Activated CD4-positive, alpha-beta memory T cell treated with anti-CD3 and anti-CD28 coated beads, Interleukin-2, amount 10 ng/mL, durations not matched to agents 7 days and 5 days (primary cell): ENCODE measurements at places on chromosomes 1 and 21.

DNA sequence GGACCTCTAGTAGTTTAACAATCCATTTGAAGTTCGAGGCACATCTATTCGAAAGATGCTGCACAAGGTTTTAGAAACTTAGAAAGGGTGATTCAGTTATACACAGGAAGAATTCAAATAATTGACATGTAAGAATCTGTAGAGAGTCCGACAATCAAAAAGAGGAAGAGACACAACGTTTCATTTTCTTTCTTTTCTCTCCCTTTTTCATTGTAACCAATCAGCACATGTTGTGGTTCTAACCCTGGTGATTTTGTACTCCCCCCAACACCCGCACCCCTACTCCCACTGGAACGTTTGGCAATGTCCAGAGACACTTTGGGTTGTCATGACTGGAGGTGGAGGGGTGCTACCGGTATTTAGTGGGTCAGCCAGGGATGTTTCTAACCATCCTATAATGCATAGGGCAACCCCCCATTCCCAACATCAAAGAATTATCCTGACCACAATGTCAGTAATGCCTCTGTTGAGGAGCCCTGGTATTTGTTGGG, 4.9 kb downstream of the TGFB2 start:
- DNase-seq: no peak

DNA sequence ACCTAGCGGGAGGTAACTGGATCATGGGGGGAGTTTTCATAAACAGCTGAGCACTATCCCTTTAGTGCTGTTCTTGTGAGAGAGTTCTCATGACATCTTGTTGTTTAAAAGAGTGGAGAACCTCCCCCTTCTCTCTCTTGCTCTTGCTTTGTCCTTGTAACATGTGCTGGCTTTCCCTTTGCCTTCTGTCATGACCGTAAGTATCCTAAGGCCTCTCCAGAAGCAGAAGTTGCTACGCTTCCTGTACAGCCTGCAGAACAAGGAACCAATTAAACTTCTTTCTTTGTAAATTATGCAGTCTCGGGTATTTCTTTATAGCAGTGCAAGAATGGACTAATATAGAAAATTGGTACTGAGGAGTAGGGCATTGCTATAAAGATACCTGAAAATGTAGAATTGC, 515.6 kb downstream of the NEGR1 start:
- no peak for DNase-seq

DNA sequence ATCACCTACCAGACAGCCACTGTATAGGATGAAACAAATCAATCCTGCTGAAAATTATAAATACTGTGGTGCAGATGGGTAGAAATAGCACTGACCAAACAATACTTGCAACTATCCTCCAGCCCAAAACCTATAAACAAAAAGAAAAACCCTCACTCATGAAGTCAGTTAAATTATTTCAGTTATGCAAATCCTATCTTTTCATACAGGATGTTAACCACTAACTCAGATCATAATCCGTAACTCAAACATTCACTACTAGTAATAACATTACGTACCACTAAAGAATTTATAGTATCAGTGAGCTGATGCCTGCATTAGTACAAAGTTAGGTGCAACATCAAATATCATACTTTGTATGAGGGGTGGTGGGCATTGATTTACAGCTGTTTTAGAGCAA, 2.6 kb downstream of the NDC1 start:
- DNase-seq: no peak

- DNase-seq: no peak
Observed at GRCh38 chr1:80056179-80056578, 1049.6 kb upstream of the ADGRL4 start.

- no peak for DNase-seq
Observed at GRCh38 chr1:241918879-241919278, 38.7 kb upstream of the BECN2 start.

GRCh38 chr1:47424336-47424982, 8.4 kb downstream of the FOXE3 start:
- no peak for DNase-seq

DNA sequence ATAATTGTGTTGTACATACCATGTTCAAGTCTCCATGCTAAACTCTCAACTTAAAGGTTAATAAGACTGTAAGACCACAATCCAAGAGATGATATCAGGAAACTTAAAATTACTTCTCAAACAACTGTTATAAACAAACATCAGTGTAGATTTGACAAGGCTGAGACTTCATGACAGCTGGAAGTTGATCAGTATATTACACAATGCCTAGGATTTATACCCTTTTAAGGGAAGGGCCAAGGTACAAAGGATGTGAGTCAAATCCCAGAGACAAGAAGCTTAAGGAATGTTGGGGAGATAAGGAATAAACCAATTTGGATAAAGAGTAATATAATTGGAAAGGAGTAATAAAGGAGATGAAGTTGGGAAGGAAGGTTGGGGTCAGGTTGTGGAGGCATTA, 98.8 kb downstream of the LBR start:
- DNase-seq: no peak

DNA sequence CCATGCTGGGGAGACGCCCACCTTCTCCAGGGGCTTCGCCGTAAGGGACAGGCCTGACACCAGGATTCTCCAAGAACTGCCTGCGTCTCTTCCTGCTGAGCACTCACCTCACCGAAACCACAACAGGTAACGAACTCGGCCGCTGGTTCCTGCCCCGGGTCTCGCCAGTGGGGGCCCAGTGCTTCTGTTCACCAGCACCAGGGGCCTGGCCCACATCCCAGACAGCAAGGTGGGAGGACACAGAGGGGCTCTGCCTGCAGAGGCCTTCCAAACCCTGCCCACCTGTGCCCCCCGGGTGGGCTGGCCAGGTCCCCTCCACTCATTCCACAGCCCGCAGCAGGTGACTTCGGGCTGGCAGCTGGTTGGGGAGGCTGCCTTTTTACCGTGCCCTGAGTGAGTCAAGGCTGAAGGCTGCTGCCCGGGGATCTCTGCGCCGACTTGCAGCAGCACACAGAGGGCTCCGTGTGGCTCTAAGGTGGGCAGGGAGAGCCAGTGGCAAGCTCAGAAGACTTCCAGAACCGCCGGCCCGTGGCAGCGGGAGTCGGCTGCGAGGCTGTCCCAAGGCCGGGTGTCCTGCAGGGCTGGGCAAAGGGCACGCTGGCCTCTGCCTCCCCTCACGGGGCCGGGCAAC, 14.7 kb upstream of the COL18A1 start:
- DNase-seq: no peak

DNA sequence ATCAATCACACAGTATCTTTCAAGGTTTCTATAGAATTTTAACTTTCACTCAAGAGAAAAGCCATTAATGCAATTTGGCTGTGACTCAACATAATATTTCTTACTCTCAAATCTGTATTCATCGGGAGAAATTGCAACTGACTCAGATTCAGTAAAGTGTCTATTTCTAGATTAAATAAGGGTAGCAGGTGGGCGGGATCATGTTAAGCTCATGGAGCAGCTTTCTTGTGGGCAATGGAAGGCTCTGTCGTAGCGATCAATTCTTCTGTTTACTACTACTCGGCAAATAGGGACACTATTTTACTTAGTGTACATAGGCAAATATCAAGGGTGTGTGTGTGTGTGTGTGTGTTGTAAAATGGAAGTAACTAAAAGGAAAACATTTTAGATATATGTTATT, 423.6 kb upstream of the NEGR1 start:
- DNase-seq: no peak

DNA sequence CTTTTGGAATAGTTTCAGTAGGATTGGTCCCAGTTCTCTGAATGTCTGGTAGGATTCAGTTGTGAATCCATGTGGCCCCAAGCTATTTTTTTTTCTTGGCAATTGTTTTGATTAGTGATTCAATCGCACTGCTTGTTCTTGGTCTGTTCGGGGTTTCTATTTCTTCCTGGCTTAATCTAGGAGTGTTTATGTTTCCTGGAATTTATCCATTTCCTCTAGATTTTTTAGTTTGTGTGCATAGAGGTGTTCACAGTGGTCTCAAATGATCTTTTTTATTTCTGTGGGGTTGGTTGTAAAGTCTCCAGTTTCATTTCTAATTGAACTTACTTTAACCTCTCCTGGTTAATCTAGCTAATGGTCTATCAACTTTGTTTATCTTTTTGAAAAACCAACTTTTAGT, 117.6 kb downstream of the NME7 start:
- no peak for DNase-seq

DNA sequence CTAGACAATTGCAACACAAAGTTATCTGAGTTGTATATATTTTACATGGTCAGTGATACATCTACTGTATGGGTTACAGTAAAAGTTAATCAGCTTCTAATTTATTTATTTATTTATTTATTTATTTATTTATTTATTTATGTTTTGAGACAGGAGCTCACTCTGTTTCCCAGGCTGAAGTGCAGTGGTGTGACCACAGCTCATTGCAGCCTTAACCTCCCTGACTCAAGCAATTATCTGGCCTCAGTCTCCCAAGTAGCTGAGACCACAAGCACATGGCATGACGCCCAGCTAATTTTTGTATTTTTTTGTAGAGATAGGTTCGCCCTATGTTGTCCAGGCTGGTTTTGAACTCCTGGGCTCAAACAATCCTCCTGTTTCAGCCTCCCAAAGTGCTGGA, 241.6 kb downstream of the PTPRC start:
- DNase-seq: no peak

GRCh38 chr21:26433386-26433785, 139.7 kb downstream of the CYYR1 start:
- DNase-seq: no peak

DNA sequence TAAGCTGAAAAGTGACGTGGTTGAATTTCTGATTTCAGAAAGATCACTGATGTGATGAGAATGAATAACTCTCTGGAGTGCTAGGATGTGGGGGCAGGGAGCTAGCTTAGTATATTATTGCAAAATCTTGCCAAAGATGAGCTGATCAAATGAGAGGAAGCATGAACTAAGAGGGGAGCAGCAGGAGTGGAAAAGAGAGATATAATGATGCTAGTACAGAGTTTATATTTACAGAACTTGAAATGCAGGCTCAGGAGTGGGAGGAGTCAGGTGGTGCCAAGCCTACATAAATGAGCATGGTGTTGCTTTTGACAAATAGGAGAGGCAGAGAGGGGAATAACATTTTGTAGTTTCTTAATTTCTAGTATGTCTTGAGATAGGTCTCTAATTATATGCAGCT, 38.1 kb upstream of the NBL1 start:
- DNase-seq: no peak

DNA sequence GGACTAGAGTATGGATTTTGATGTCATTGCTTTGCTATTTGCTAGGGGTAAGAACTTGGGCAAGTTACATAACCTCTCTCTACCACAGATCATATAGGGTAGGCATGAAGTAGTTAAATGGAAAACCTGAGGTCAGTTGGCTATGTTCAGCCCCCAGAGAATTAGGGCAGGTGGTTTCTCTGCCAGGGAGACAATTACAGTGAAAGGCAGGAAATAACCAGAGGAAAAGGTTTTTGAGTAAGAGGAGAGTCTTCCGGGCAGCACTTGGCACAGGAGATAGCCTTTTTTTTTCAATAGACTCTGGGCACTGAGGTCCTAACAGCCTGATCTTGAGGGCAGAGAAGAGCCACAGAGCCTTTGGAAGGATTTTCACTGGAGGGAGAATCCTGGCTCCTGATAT, 16.7 kb upstream of the SERBP1 start:
- DNase-seq: no peak

GRCh38 chr1:205940710-205941109, 2.5 kb downstream of the SLC26A9 start:
- DNase-seq: no peak

DNA sequence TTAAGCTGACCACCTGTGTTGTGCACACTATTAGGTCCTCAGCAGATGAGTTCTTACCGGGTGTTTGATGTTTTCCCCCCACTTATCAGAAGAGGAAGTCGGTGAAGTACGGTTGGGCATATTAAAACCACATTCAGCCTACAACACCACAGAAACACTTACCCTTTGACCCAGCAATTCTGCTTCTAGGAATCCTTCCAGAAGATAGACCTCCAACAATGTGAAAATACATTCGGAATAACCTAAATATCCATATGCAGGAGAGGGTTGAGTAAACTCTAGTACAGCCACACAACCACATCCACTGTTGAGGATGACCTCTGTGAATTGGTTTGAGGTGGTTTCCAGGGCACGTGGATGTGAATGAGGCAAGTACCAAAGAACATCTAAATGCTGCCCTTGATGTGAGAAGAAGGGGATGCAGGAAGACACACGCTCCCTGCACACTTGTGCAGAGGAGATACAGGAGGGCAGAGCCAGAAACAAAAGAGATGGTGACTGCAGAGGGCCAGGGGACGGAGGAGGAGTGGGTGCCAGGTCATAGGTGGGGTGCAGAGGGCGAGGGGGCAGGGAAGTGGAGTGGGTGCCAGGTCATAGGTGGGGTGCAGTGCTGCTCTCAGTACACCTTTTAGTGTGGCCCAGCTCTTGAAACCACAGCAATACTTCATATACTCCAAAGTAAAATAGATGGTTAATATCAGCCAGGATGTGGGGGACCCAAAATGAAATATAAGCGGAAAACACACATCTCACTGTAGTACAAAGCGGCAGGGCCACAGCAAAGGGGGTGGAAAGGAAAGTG, 12.8 kb downstream of the ADARB1 start:
- peak; percentile 61 for DNase-seq

- no peak for DNase-seq
Observed at GRCh38 chr1:186943891-186944686, 115.3 kb downstream of the PLA2G4A start.

- no peak for DNase-seq
Observed at GRCh38 chr1:247456021-247456420, 1.9 kb downstream of the OR2B11 start.

GRCh38 chr1:30515755-30516484, 207.5 kb downstream of the MATN1 start:
- DNase-seq: no peak

DNA sequence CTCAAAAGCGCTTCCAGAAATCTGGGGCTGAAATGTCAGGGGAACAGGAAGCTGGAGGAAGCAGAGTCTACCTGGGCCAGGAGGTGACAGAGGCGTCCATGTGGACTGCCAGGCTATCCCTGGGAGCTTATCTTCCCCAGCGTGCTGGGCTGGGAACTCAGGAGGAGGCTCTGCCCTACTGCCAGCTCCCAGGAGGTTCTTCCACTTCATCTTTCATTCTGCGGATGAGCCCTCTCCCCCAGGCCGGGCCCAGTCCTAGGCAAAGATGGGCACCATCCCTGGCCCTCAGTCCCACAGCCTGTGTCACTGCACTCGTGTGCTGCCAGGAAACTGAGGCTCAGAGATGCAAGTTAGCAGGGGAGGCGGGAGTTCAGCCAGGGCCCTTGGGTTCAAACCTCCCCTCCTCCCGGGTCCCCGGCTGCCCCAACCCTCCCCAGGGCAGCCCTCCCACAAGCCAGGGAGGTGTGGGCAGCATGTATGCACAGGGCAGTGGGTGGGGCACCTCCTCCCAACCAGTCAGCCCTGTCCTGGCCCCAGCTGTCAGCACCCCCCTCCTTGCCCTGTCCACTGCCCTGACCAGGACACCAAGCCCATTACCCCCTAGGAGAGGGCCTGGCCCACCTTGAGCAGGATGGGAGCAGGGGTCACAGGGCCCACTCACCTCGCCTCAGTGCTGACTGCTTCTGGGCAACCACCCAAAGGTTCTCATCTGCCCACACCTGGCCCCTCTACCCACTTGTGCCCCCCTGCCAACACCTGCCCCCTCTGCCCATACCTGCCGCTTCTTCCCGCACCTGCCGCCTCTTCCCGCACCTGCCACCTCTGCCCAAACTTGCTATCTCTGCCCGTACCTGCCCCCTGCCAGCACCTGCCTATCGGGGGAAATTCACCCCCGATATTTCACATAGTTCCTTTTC, 226.0 kb downstream of the NPHP4 start:
- DNase-seq: no peak
